ENCODE measurements at places on chromosomes 1 and 21.

GRCh38 chr1:208141610-208142192 is 102.5 kb downstream of the PLXNA2 start:
- no peak for DNase-seq

DNA sequence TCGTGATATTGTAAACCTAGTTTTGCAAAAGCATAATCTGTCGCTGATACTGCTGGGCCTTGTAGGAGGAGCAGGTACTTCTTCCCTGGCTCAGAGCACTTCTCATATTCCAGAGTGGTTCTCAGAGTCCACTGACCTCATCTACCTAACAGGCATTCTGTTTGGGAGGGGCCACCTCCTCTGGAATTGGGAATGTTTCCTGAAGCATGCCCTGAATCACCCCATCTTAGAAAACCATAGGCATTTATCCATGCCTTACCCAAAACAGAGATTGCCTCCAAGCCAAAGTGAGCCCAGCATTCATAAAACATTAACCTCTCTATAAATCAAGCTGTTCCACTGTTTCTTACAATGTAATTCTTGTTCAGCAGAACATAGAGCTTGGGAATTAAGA is 35.1 kb downstream of the SLC44A3 start:
- no peak for DNase-seq

DNA sequence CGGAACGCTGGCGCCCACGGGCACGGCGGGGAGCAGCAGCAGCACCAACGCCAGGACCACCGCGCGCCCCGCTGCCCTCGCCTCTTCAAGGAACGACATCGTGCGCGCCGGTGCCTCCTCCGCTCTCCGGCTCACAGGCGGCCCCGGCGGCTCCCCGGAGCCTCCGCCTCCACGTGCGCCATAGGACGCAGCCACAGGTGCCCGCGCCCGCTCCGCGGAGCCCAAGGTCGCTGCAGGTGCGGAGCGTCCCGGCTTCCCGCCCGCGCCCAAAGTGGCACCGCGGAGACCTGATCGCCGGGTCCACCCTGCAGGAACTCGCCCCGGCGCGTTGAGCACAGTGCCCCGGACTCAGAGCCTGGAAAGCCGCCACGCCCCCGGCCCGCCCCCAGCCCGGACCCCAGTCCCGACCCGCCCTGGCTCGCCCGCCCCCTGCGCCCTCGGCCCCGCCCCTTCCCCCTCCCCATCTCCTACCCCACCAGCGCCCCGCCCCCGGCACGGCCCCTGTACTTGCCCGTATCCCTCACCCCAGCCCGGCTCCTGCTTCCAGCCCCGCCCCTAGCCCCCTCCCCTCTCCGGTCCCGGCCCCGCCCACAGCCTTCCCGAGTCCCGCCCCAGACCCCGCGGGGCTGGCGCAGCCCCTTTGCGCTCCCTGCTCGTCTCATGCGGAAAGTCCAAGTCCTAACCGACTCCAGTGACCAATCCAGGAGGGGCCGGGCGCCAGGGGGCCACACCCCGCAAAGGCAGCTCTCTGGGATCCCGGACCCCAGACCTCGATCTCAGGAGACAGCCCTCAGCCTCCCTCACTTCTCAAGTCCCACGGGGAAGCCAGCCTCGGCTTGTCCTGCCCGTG is at the start of gene MEGF6:
MEGF6 (minus strand) TSS at position 339 of the 850 bp plus-strand sequence; CDS start at position 99, 240 bp downstream.
- DNase-seq: peak; percentile 23

GRCh38 chr1:226666164-226666506 is 72.9 kb downstream of the ITPKB start:
- no peak for DNase-seq

- DNase-seq: no peak
Measured at GRCh38 chr1:116133696-116134475, 22.7 kb downstream of the MAB21L3 start.

GRCh38 chr1:224554620-224555259 is 61.4 kb upstream of the CNIH3 start:
- no peak for DNase-seq

GRCh38 chr1:99131546-99131945 is 126.9 kb upstream of the PLPPR5 start:
- no peak for DNase-seq

DNA sequence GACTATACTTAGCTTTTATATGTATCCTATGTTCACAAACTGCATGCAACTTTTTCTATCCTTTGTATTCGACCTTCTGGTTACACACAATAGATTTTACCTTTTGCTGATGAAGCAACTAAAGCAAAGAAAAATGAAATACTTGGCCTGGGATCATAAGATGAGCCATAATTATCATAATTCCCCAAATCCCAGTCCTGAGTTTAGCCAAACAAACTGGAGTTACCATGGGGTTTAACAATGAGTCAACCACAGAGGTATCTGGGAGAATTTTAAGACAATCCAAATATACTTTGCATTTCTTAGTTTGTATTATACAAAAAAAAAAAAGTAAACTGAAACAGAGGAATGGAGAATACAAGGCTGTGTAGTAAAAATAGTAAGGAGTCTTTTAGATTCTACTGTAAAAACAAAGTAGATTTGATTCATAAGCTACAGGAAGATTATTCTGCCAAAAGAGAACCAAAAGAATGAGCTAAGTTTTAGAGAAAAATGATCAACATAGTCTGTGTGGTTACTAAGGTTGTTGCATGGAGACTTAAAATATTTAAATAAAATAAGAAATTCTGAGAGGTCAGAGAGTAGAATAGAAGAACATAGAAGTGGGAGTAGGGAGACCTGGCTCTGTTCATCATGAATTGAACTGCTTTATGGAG is 60.4 kb upstream of the GORAB start:
- DNase-seq: no peak

DNA sequence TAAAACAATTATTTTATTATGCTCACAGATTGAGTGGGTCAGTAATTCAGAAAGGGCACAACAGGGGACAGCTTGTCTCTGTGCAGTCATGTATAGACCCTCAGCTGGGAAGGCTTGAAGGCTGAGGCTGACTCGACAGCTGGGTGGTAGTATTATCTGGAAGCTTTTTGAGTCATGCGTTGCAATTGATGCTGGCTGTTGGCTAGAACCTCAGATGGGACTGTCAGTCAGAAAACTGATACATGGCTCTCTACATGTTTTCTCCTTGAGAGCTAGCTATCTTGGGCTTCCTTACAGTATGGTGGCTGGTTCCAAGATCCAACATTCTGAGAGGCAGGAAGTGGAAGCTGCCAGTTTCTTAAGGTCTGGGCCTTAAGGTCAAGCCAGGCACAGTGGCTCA is 61.5 kb upstream of the SELENON start:
- no peak for DNase-seq

- no peak for DNase-seq
Measured at GRCh38 chr1:198364471-198364870, 176.0 kb downstream of the ATP6V1G3 start.

DNA sequence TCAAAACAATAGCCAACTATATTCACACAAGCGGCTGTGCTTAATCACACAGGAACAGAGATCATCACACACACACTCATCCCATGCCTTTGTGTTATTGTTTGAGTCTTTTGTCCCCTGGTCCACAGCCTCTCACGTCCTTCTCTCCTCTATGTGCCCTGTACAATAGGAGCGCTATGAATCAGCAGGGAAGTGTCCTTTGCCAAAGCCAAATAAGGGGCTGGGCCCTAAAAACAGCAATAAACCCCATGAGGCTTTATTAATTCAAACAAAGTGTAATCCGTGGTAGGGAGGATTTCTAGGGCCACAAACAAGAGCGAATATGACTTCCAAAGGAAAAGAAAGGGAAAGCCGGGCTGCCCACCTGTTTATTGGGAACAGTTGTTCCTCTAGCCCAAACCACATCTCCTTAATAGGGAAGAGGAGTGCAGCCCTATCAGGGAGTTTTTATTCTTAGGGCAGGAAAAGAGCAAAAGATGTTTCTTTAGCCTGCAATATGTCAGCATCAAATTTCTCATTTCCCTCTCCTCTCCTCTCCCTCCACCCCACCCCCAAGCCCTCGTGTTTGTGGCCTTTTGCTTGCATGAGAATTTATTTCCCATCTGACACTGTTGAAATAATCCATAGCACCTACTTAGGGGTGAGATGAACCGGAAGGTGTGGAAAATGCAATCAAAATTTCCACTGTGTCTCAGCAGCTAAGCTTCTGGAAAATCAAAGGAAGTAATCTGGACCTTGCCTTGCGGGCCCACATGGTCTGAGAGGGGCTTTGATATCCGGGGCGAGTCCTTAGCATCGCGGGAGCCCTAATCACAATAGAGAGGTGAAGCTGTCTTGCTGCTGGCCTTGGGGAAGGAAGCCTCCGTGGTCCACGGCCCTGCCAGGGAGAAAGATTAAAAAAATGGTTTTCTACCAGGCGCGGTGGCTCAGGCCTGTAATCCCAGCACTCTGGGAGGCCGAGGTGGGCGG is 45.3 kb upstream of the ITPKB start:
- no peak for DNase-seq

- no peak for DNase-seq
Measured at GRCh38 chr1:51600965-51601364, 15.9 kb upstream of the OSBPL9 start.

- DNase-seq: no peak
Measured at GRCh38 chr1:222933273-222933672, 118.4 kb downstream of the DISP1 start.

- no peak for DNase-seq
Measured at GRCh38 chr1:29458737-29459619, 222.7 kb downstream of the PTPRU start.

GRCh38 chr1:167854184-167854583 is 59.8 kb downstream of the ADCY10 start:
- no peak for DNase-seq

GRCh38 chr1:54516249-54516920 is 31.6 kb upstream of the ACOT11 start:
- DNase-seq: no peak

DNA sequence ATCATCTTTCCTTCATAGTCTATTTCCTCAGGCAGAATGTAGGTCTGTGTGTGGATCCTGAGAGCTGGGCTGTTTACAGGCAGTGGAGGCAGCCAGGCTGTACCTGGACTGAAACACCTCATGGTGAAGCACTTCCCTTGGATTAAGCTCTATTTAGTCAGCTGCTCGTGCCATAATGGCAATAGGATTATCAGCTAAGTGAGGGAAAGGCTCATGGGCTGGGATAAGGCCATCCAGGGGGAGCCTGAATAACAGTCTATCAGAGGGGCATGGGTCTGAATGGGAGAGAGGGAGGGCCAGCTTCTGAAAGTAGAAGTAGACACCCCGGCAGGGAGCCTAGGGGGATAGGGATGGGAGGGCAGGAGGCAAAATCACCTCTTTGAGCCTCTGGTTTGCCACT is 8.3 kb downstream of the RNASEL start:
- no peak for DNase-seq

- no peak for DNase-seq
Measured at GRCh38 chr1:94090761-94091160, 30.2 kb downstream of the ABCA4 start.

DNA sequence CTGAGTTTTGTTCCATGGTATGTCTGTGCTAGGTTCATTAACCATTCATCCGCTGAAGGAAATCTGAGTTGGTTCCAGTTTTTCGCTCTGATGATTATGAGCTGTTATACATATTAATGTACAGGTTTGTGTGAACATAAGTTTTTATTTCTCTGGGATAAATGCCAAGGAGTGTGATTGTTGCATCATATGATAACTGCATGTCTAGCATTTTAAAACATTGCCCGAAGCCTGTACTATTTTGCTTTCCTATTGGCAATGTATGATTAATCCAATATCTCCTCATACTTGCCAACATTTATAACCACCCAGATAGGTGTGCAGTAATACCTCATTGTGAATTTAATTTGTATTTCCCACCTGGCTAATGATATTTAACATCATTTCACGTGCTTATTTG is 322.7 kb downstream of the ZNF326 start:
- DNase-seq: no peak

Measured in activated CD8-positive, alpha-beta memory T cell treated with anti-CD3 and anti-CD28 coated beads for 48 hours (primary cell).